ENCODE measurements at places on chromosomes 2 and 18. TPM values are rescaled to one million over a fixed set of nuclear protein-coding genes. Genes with fewer than 3 reads are reported as not detected.

- DNase-seq: no peak
Measured at GRCh38 chr2:48504647-48505327, 25.2 kb upstream of the STON1 start.

DNA sequence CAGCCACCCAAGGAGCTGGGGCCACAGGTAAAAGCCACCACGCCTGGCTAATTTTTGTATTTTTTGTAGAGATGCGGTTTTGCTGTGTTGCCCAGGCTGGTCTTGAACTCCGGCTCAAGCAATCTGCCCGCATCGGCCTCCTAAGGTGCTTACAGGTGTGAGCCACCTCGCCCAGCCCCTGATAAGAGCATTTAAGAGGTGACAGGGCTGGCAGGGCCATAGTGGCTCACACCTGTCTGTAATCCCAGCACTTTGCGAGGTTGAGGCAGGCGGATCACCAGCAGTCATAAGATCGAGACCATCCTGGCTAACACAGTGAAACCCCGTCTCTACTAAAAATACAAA is 9.0 kb upstream of the CNNM3 start:
- DNase-seq: no peak

GRCh38 chr18:49094136-49094535 is 143.4 kb upstream of the SMAD7 start:
- no peak for DNase-seq

GRCh38 chr2:33129263-33130053 is 182.7 kb downstream of the LTBP1 start:
- no peak for DNase-seq

DNA sequence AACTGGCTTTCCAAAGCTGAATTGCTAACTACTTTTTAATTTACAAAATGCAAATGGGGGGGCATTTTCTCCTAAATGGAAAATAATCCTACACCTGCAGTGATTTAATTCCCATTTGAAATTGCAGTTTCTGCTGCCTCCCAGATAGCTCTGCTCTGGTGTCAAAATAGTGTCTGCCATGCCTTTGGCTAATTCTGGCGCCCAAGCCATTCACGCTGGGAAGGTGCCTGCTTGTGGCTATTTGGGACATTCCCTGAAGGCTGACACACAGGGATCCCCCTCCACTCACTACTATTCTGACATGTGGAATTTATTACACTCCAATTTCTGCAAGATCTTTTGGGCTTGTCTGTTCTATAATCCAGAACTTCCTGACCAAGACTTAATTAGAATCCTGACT is 128.3 kb upstream of the SIX3 start:
- DNase-seq: no peak

GRCh38 chr2:48445091-48445725 is 84.7 kb upstream of the STON1 start:
- no peak for DNase-seq

DNA sequence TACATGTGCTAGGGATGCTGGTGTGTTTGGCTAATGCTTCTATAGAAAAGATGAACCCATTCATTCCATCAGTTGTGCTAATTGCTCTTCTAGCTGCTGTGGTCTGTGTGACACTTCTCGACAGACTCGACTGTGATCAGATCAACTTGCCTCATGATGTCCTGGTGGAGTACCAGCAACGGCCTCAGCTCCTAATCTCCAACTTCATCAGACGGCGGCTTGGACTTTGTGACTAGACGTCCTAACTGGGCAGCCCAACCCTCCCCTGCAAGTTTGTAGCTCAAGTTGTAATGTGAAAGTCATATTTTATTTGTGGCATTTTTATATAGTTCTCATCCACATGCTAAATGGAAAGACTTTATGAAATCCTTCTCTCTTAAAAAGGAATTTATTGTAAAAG is 33.0 kb downstream of the UPP2 start:
- no peak for DNase-seq

DNA sequence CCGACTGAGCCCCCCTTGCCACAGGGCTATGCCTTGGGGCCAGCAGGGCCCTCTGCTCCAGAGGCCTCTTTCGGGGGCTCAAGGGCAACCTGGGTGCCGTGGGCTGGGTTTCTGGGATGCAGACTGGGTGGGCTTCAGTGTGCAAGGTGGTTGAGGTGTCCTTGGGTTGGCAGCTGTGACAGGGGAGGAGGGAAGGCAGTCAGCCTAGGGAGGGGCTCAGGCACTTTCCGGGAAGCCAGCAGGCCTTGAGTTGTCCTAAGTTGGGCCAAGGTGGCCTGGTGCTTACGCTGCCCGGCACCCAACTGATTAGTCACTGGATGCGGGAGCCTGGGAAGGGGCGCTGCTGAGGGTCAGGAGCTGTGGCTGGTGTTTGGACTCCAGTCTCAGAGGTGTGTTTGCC is 199.5 kb downstream of the TWIST2 start:
- DNase-seq: no peak

DNA sequence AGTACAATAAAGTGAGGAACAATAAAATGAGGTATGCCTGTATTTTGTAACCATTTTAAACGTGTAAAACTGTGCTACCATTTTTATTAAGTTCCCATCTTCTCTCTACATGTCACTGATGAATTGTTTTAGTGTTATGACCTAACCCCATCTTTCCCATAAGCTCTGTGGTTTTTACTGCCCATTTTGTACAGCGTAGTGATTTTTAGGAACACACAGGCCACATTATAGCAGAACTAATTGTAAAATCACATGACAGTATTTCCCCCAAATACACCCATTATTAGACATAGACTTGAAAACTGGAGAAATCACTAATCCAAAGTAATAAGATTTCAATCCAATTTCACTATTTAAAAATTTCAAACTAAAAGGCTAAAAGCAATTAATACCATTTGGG is 130.7 kb downstream of the TMEM247 start:
- no peak for DNase-seq

DNA sequence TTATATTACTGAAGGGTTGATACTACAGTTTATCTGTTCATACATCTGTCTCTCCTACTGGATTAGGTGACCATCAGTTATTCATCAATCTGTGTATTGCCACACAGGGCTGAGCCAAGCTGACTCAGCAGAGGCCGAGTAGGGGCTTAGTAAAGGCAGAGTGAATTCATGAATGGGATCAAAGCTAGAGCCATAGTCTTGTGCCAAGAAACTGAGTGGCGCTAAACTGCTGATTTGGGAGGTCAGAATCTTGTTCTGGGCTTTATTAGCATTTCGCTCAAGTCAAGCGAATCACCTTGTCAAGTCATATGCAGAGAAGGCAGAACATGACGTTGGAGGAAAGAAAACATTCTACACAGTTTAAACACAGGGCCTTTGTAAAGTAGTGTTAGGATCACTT is 34.1 kb downstream of the SOCS6 start:
- DNase-seq: peak; percentile 31

Gene MAL
- not detected for total RNA-seq

Gene RAB10
- 123 TPM for total RNA-seq

Gene TMEM237
- total RNA-seq: 58.0 TPM

GRCh38 chr18:77316641-77317040 is 67.0 kb downstream of the GALR1 start:
- DNase-seq: no peak

DNA sequence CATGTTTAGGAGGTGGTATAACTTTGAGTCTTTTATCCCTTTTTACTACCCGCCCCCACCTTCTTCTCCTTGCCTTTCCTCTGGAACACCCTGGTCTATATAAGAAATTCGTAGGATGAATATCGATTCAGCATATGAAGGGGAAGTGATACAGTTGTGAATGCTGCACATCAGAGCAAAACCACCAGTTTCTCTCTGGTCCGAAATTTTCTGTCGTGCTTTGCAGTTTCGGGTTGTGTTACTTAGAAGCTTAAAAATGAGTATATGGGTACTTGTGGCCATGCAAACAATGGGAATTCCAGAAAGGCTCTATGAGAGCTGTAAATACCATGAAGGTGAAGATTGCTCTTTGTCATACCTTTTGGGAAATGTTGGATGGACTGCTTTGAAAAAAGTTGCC is 60.6 kb downstream of the DAW1 start:
- DNase-seq: no peak

Gene GLB1L
- 7.2 TPM for total RNA-seq

GRCh38 chr2:146869328-146869727 is 975.5 kb upstream of the ACVR2A start:
- DNase-seq: no peak

Gene GPR35
- total RNA-seq: 0.74 TPM

GRCh38 chr2:241636182-241637017 is 558 bp downstream of the THAP4 start:
- DNase-seq: peak; percentile 87

- DNase-seq: no peak
Measured at GRCh38 chr2:48651158-48651790, 33.6 kb downstream of the GTF2A1L start.

DNA sequence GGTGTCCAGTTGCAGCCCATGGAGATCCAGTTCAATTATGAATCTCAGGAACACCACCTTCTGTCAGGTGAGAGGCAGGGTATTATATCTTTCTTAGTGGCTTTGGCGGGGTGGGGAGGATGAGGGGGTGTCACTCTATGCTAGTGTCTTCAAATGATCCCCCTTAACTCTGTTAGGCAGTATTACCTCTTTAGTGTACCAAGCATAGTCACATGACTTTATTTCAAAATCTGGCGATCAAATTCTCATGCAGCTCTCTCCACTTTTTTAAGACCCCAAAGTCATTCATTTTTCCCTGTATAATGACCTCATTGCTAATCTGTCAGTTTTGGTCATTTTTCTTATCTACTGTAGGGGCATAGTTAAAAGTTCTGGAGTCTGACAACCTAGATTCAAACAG is 1.1 kb upstream of the ZSCAN30 start:
- no peak for DNase-seq

Data from neural progenitor cell (in vitro differentiated cells).